ENCODE measurements at places on chromosomes 13 and 19.

- DNase-seq, result no peak
These were observed 263.9 kb upstream of the NBEA start for GRCh38 chr13:34678154-34678553.

DNA sequence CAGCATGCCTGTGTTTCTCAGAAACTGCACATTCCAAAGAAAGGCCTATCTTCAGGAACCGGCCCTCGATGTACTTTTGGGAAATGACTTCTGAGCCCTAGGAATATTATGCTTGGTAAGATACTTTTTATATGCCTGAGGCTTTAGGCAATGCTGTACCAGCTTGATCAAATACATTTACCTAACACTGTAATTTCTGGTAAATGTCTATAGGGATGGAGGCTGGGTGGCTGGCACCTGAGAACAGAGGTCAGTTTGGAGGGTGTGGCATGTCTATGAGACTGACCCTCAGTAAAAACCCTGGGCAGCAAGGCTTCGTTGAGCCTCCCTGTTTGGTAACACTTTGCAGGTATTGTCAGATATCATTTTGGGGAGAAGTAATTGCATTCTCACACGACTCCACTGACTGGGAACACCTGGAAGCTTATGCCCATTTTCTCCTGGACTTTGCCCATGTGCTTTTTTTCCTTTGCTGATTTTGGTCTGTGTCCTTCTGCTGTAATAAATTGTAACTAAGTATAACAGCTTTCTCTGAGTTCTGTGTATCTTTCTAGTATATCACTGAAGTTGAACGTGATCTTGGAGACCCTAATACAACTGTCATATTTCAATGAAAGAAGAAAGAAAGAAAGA, 1339.1 kb downstream of the OLFM4 start:
- no peak for DNase-seq

DNA sequence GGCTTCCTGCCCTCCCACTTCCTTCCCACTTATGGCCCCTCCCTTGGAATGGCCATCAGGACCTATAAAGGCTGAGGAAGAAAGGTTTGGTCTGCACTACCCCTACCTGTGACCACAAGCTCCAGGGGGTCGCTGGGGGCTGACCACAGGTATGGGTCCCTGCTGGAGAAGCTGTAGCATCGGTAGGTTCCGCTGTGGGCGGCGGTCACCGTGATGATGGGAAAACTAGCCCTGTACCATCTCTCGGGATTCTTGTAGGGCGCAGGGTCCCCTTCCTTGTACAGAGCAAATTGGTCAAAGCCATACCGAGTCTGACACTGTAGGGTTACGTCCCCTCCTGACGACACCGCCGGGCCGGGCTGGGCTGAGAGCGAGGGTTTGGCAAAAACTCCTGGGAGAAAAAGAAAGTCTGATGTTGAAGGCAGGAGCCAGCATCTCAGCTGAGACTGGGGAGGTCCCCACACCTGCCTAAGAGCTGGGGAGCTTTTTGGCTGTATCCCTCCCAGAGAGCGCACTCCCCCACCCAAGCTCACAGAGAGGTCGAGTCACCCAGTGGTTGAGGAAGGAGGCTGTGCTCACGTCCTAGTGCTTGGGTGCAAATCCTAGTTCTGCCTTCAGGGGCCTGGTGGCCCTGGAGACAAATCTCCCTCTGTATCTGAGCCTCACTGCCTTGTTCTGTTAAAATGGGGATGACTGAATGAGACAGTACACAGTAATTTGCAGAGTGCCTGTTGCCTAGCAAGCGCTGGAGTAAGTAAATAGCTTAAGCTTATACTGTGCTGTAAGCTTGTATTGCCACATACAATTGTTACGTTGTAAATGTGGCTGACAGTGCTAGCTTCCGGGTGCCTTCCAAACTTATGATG, 10.4 kb downstream of the GP6 start:
- no peak for DNase-seq

DNA sequence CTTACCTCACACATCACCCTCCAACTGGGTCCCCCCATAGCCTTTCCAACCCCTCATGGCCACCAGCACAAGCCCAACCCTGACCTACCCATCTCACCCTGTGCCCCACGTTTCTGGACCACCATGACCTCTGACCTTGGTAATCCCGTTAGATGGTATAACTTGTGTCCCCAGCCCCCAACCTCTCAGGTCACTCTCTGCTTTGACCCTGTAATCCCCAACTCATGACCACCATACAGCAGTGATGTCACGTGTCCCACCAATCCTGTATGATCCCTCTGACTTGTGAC, 8.5 kb downstream of the KLC3 start:
- DNase-seq, result no peak

DNA sequence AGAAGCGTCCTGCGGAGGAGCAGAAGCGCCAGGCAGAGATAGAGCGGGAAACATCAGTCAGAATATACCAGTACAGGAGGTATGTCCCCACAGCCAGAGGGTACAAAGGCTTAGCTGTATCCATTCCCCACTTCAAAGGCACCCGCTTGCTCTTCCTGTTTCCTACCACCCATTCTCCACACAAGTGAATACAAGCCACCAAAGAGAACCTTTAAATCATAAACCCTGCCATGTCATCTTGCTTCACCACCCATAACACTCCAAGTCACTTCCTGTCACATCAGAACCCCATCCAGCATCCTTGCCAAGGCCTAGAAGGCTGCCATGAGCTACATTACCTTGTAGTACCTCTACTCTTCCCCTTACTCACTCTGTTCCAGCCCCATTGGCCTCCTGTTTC, 205.8 kb downstream of the LMO7 start:
- no peak for DNase-seq

DNA sequence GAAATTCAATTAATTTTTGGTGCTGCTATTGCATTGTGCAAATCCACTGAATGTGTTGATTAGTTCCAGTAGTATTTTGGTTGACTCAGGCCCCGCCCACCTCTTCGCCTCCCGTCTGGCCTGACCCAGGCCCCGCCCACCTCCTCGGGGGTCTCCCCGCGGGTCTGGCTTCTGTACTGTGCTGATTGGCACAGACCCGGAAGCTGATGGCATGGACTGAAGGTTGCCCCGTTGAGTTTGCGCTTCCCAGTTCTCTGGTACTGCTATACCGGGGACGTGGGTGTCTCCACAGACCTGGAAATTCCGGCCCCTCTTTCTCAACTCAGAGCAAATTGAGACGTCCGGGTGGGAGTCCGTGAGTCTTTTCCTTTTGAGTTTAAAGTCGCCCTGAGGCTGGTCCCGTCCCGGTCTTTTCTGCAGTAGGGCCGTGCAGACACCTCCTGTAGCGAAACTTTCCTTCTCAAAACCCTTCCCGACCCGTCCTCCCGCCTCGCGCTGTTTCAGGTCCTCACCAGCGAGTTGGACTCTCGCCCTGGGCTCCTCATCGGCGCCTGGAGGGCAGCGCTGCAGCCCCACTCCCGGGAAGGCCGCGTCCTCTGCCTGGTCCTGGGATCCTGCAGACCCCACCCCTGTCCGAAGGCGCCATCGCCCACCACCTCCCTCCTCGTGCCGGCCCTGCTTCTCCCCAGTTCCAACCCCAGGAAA, 14.8 kb downstream of the ZNF701 start:
- no peak for DNase-seq

GRCh38 chr19:41442473-41443355, at the start of gene ERICH4:
Gene ERICH4 (plus strand): TSS chr19:41443156. CDS start chr19:41443170, 14 bp downstream.
- DNase-seq, result no peak

DNA sequence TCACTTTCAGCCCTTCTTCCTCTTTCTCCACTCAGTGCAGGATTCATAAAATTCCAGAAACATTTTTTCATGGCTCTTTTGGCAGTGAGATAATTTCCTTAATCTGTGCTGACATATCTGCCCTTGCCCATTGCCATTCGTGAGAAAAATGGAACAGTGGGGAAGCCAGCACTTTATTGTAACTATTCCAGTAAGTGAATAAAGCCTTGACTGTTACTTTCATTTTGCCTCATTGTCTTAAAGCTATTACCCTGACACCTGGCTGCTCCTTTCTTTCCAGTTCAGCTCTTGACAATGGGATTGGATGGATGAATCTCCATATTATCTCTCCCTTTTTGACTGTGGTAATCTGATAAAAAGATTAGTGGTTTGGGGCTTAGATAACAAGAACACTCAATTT, 1068.1 kb upstream of the PCDH20 start:
- DNase-seq, result no peak

Data from tongue (tissue), 3 donors.